ENCODE measurements at places on chromosomes 4 and X.

DNA sequence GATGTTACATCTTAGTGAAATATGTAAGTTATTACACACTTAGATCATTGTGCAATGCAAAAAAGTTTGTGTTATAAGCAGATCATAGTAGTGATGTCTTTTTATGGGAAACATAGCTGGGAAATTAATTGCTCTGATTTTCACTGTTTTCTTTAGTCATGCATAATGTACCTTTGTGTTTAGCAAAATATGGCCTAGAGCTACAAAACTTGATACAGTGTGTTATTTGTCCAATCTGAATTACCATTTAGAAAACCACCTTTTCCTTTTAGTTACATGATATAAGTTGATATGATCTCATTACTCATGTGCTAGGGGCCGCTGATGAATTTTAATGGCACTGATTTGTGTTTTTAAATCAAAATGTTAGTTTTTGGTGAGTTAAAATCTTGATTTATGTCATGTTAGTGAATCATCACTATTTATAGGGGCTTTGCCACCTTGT lies 2.0 kb downstream of the BMPR1B start:
- DNase-seq = no peak

DNA sequence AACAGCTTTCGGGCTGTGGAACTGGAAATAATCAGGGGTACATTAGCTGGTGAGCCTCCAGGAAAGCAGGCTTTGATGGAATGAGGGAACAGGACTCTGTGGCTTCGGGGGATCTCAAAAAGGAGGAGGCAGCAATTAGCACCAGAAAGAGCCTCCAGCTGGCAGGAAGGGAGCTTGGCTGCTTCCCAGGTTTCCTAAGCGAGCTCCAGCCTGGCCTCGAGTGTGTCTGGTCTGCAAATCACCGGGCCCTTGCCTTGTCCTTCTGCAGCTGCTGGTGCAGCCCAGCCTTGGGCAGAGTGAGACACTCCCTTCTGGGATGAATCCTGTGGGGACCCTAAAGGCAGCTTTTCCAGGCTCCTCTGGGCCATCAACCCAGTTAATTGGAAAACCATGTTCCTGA lies 10.7 kb upstream of the PDHA1 start:
- peak; percentile 88 for DNase-seq

- no peak for DNase-seq
Observed at GRCh38 chr4:106034220-106034619, 138.9 kb downstream of the NPNT start.

DNA sequence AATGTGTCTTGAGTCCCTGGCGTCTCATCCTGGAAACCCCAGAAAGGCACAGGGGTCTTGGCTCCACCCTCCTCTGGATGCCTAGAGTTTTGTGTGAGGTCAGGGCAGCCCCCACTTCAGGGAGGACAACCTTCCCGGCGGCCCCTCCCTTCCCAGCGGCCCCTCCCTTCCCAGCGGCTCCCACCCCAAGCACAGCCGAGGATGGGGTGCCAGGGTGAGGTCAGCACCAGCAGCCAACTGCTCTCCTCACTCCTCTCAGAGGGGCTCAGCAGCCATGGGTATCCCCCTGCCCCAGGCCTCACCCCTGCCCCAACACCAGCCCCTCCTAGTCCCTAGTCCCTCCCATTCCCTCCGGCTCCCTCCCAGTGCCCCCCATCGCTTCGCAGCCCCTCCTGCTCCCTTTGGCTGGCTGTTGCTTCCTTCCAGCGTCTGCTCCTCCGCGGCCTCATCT lies 17.4 kb downstream of the DGKQ start:
- no peak for DNase-seq

- DNase-seq = no peak
Observed at GRCh38 chrX:153477901-153478300, 7.5 kb upstream of the HAUS7 start.

DNA sequence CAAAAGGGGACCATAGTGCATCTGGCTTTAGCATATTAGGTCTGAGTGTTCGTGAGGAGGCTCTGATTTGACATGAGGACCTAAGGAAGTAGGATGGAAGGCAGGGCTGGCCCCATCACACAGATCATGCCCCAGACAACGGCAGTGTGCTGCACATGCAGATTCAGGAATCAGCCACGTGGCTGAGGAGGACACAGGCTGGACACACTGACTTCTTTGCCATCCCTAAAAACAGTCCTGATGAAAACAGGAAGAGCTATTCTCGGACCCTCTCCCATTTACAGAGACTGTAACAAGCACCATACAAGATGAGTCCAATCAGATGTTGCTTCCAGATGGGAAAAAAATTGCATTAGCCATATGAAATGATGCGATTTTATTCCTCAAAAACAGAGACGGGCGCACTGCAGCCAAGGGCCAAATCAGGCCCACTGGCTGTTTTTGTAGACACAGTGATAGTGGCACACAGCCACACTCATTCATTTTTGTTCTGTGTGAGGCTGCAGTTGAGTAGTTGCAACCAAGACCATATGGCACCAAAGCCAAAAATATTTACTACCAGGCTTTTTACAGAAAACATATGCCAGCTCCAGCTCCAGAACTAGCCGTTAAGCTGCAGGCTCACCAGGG lies 41.0 kb downstream of the ACSL1 start:
- no peak for DNase-seq

- no peak for DNase-seq
Observed at GRCh38 chrX:386239-386767, 404 bp downstream of the PPP2R3B start.

DNA sequence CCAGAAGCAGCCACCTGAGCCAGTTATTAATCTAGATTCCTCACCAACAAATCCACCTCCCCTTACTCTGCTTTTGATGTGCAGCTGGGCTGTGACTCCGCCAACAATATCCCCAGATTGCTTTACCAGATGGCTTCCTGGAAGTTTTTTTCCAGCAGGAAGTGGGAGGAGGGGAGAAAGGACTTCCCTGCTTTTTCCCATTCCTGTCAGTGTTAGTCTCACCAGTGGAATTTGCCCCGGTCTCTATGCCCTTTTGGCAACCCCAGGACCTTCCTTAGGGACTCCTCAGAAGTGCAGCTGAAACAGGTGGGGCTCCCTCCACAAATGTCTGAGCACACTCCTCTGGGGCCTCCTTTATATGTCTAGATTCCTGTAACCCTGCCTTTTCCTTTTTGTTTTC lies 465.2 kb upstream of the IGFBP7 start:
- no peak for DNase-seq

DNA sequence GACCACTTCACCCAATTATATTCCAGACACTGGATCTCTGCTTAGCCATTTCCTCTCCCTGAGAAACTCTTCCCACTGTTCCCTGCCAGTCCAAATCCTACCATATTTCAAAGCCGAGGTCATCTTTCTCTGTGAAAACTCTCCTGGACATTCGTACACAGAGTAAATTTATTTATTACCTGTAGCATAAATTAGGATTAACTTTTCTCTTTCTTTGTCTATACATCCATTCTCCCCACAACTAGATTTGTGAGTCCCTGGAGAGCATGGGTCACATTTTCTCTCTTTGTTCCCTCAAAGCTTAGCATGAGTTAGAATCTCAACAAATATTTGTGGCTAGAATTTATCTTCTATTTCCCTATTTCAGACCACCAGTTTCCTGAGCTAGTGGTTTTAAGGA lies 27.8 kb upstream of the SMIM10 start:
- no peak for DNase-seq

DNA sequence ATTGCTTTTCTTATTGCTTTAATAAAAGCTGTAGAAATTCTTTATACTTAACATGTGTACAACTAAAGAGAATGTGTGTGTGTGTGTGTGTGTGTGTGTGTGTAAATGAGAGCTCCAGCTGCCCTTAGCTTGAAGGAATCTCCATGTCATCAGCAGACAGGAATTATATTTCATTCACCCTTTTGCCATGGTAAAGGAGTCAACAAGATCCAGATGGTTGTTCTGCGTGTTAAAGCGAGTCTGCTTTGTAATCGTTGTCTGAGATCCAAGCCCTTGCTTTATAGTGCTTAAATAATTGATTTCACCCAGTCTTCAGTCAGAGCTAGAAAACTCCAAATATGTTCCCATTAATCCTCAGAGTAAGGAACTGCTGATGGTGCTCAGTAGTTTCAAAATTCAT lies 285.5 kb downstream of the PDGFC start:
- no peak for DNase-seq
